Kidney (tissue), 22 donors: ENCODE measurements at places on chromosomes 7 and 10. TPM values are rescaled to one million over a fixed set of nuclear protein-coding genes. Genes with fewer than 3 reads are reported as not detected.

Gene ARL3
- 16.3 TPM for total RNA-seq

Gene CALHM3
- not detected for total RNA-seq

Gene CDH23
- total RNA-seq = 6.4 TPM

Gene BICC1
- 136 TPM for total RNA-seq

Gene AGBL3
- total RNA-seq = 7.6 TPM

Gene RELN
- 5.4 TPM for total RNA-seq

Gene PANK1
- 5.4 TPM for total RNA-seq

DNA sequence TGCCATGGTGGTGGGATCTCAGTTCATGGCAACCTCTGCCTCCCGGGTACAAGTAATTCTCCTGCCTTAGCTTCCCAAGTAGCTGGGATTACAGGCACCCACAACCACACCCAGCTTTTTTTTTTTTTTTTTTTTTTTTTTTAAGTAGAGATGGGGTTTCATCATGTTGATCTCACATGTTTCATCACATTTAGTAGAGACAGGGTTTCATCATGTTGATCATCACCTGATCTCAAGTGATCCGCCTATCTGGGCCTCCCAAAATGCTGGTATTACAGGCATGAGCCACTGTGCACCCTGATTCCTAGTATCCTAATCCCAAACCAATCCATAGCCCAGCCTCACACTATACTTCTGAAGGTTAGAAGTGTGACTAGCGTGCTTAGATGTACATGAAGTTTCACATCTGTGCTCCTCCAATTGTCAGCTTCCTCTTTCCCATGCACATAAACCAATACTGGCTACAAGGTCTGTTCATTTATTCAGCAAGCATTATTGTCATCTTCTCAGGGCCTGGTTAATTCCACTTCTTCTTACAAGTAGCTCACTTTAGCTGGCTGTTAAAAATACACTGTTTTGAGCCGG, 6.8 kb upstream of the NAT16 start:
- no peak for DNase-seq

GRCh38 chr10:4653160-4653559, 172.8 kb upstream of the AKR1E2 start:
- DNase-seq = no peak

GRCh38 chr7:108003599-108003935, 606 bp upstream of the LAMB1 start:
- DNase-seq = no peak

DNA sequence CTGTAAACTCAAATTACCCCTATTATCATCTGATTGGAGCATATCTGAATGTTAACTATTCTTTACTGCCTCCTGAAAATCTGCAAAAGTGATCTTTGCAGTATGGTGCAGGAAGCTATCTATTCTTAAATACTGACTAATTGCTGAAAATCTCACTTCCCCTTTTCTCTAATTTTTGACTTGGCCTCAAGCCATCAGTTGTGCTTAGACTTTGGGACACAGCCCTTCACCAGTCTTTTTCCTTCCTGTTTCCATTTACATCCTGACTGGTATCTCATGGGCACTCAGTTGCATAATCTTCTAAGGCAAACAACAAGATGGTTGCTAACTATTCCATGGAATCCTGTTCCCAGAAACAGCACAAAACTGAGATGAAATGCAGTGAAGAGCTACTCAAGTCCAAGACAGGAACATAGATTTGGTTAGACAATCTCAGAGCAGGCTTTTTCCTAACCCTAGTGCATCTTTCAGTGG, 228.5 kb downstream of the SORCS1 start:
- no peak for DNase-seq

DNA sequence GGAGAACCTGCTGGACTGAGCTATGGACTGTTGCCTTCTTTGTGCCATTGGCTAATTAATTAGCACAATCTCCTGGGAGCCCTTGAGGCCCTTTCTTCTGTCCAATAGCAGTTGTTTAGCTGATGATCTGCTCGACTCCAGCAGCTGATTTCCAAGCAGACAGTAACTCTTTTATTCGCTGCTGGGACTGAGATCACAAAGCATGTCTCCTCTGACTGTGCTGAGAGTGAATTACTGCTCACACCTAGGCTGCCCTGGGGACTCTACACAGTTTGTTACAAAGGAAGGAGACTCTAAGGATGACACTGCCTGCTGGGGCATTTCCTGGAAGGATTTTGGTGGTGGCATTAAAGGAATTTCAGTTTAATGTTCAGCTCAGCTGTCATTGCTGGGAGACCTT, 31.4 kb downstream of the CASP7 start:
- no peak for DNase-seq

DNA sequence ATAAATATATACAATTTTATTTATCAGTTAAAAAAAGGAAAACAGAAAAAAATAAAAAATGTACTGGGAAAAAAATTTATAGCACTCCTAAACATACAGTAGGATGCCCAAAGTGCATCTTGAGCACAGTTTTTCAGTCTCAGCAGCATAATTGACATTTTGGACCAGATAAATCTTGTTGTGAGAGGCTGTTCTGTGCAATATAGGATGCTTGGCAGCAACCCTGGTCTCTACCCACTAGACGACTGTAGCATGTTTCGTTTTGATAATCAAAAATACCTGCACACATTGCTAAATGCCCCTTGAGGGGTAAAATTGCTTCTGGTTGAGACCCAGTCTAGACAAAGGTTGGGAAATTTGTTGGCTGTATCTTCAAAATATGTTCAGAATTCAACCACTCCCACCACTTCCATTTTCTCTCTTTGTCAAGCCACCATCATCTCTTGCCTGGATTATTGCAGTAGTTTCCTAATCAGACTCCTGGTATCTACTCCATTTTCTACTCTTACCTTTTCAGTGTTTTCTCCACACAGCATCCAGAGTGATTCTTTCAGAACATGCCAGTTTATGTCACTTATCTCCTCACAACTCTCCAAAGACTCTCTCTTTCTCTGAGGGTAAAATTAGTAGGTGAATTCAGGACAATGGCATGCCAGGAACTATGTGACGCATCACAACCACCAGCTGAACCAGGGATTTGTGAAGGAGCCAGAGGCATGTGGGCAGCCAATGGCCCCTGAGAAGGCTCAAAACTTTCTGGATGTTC, 91.4 kb downstream of the GPR85 start:
- no peak for DNase-seq

- DNase-seq = no peak
Measured at GRCh38 chr7:112521942-112522341, 41.2 kb downstream of the LSMEM1 start.

- DNase-seq = no peak
Measured at GRCh38 chr10:94038024-94038423, 44.3 kb downstream of the PLCE1 start.

DNA sequence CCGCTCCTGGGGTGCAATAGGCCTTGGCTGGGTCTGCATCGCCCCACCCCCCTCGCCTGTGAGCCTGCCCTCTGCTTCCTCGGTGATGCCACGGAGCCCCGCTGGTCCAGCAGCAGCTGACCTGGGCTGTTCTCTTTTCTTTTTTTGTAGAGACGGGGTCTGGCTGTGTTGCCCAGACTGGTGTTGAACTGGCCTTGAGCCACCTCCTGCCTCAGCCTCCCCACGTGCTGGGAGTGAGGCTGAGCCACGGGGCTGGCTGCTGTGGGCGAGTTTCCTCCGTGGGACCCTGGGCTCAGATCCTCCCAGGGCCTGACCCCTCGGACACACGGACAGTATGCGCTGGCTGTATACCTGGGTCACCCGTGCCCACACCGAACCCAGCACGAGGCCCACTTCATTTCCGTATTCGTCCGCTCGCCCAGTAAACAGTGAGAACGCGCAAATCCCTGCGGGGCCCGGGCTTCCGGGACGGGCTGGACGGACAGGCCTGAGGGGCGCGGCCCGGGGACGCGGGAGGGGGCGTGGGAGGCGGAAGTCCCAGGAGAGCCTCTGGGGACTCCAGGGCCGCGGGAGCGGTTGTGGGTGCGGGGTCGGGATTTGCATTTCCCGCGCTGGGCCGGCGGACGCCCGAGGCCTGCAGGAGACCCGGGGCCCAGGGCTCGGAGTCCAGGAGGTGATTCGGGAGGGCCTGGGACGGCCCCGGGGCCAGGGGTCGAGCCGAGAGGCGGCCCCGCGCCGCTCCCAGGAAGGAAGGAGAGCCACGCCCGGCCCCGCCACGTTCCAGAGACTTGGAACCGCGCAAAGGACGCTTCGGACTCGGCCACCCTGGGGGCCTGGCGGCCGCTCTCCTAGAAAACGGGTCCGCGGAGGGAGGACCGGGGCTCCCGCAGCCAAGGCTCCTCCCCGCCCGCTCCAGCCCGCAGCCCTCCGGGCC, 57.7 kb upstream of the DNAJB6 start:
- DNase-seq = no peak

DNA sequence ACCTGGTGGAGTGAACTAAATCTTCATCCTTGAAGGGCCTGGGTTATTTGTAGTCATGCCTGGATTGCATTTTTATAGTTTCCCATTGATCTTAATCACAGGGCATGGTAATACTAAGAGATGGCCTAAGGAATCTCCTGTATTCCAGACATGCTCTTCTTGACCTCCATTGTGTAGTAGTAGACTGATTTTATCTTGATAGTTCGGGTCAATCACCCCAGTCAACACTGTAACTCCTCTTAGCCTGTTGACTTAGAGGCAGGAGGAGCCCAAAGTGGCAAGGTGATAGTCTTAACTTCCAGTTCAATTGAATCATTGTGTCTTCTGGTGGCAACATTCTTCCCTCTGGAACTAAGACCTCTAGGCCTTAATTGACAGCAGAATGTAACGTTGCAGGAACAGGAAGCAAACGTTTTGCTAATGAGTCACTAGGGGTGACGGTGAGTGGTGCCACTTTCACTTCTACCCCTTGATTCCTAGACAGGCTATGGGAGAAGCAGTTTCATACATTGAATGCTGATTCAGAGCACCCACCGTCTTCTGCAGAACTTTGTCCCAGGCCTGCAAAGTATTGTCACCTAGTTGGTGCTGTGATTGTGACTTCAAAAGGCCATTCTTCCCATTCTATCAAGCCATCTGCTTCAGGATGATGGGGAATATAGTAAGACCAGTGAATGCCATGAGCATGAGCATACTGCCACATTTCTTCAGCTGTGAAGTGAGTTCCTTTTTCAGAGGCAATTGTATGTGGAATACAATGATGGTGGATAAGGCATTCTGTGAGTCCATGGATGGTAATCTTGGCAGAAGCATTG, 24.0 kb upstream of the PAPSS2 start:
- no peak for DNase-seq

GRCh38 chr7:12851142-12851541, 163.7 kb downstream of the ARL4A start:
- DNase-seq = no peak

DNA sequence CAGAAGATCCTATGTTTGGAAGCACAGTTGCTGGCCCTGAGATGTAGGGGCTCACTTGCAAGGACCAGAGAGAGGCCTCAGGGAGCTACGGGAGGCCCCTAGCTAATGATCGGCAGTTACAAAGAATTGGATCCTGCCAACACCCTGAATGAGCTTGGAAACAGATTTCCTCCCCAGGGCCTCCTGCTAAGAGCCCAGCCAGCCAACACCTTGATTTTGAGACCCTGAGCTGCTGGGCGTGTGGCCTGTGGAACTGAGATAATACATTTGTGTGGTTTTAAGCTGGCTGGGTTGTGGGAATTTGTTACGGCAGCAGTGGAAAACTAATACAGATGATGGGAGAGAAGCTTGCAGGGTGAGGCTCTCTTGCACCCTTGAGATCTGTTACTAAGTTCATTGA, 3.9 kb downstream of the DOCK1 start:
- DNase-seq = no peak

GRCh38 chr7:151404216-151405011, 5.4 kb downstream of the WDR86 start:
- no peak for DNase-seq

GRCh38 chr7:132256721-132257212, 319.5 kb downstream of the PLXNA4 start:
- DNase-seq = no peak

- no peak for DNase-seq
Measured at GRCh38 chr7:20722941-20723340, 63.7 kb downstream of the SP8 start.

- peak; percentile 39 for DNase-seq
Measured at GRCh38 chr7:159137906-159138305, 6.8 kb downstream of the VIPR2 start.

DNA sequence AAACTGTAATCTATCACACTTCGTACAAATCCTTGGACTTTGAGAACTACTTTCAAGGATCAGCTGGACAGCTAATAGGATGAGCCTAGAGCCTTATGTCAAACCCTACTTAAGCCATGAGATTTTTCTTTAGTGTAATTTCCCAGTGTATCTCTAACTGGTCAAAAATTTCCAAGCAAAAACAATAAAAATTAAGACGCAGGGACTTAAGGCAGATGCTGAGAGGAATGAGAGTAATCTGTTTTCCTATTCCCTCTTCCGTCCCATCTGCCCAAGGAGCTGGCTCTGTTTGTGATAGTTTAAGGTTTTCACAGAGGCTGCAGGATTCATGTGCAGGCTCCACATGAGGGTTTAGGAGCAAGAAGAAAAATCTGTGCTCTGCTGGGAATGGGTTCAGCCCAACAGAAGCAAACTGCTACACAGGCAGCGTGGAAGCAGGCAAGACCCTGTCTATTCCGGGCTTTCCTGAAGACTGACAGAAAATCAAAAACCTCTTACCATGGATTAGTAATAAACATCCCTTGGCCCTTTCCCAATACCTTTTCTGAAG, 62.2 kb downstream of the ARMH3 start:
- no peak for DNase-seq

DNA sequence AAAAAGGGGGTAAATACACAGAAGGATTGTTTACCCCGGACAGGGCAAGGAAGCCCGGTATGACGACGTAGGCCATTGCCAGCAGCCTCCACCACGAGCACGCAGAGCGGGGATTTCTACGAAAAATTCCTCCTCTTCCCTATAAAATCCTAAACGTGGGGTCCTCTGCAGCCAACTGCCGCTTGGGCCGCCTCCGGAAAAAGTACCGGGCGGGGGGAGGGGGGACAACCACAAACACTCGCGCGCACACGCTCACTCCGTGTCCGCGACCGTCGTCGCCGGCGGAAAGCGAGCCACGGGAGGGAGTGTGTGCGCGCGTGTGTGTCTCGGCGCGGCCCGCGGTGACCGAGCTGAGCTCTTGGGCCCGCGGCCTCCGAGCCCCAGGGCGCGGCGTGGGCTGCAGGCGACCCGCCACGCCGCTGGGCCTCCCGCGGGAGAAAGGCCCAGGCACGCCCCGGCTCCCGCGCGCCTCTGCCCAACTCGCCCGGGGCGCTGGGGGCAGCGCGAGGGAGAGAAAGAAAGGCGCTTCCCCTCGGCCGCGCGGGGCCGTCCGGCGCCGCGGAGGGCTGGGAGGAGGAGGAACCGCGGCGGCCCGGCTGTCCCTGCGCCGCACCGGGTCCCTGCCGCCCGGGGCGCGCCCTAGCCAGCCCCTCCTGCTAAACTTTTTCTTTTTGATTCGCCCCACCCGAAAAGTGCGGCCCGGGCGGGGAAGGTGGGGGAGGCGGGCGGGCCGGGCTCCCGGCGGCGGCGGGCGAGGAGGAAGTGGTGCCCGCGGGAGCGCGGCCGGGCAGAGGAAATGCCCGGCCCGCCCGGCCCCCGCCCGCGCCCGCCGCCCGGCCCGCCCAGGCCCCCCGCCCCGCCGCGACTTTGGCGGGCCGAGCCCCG, 1.5 kb downstream of the CTBP2 start:
- peak; percentile 61 for DNase-seq

DNA sequence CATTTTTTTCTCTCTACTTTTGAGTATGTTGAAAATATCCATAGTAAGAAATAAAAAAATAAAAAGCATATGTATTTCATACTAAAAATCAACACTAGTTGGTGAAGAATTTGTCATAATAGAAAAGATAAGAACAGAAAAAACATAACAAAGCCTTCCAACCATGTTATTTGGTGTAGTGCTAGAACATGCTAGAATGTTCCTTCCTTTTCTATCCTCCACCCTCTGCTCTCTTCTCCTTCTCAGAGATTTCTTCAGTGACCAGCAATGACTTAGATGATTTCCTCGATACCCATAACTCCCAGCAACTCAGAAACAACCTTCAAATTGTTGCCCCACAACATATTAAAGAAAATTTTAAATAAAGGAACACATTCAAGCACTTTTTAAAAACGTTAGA, 2.6 kb downstream of the ZC3HAV1 start:
- no peak for DNase-seq
